ENCODE measurements at places on chromosomes 16 and 17. TPM values are rescaled to one million over a fixed set of nuclear protein-coding genes. Genes with fewer than 3 reads are reported as not detected.

- DNase-seq = no peak
Measured at GRCh38 chr16:55736671-55737070, 80.9 kb downstream of the SLC6A2 start.

OSGIN1 gene
- 0.21 TPM for total RNA-seq

DNA sequence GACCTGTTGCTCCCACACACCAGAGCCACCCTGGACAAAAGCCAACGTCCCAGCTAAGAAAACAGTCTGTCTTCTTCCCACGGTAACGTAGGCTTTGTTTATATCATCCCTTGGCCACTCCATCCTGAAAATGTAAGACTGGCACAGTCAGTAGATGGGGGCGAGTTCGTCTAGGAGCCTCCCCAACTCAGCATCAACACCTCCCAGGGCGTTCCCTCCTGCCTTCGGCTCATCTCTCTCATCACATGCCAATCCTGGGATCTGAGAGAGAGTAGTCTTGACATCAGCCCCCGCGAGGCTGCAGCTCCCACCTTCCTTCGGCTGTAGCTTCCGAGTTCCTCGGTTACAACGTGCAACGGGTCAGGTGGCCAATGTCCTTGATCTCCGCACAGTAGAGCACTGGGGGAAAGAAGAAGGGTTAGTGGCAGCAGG, 894 bp downstream of the RNF227 start:
- no peak for DNase-seq

- no peak for DNase-seq
Measured at GRCh38 chr17:73921306-73921705, 277.1 kb upstream of the SDK2 start.

- DNase-seq = peak; percentile 95
Measured at GRCh38 chr16:75590920-75591843, 25.0 kb downstream of the GABARAPL2 start.

MFSD11 gene
- total RNA-seq = 60.1 TPM

SSTR5 gene
- total RNA-seq = 0.72 TPM

GRCh38 chr17:35734396-35734795, 3.0 kb downstream of the RASL10B start:
- DNase-seq = no peak

DNA sequence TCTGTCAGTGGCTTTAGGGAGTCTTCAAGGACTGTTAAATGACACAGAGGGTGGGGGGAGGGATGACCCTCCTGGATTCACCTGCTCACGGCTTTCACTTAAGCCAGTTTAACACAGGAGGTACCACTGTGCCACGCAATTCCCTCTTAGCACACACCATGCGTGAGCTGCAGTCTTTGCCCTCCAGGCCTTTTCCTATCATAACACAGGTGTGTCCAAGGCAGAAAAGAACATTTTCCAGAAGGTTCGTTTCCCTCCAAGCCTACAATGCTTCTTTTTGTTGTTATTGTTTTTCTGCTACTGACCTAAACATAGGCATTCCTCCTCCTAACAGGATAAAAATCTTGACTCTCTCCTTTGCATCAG, 1.1 kb downstream of the ZFHX3 start:
- no peak for DNase-seq

KRTAP4-9 gene
- total RNA-seq = not detected

OR3A3 gene
- not detected for total RNA-seq

- DNase-seq = peak; percentile 24
Measured at GRCh38 chr17:16304830-16305229, 48.4 kb downstream of the CENPV start.

DNA sequence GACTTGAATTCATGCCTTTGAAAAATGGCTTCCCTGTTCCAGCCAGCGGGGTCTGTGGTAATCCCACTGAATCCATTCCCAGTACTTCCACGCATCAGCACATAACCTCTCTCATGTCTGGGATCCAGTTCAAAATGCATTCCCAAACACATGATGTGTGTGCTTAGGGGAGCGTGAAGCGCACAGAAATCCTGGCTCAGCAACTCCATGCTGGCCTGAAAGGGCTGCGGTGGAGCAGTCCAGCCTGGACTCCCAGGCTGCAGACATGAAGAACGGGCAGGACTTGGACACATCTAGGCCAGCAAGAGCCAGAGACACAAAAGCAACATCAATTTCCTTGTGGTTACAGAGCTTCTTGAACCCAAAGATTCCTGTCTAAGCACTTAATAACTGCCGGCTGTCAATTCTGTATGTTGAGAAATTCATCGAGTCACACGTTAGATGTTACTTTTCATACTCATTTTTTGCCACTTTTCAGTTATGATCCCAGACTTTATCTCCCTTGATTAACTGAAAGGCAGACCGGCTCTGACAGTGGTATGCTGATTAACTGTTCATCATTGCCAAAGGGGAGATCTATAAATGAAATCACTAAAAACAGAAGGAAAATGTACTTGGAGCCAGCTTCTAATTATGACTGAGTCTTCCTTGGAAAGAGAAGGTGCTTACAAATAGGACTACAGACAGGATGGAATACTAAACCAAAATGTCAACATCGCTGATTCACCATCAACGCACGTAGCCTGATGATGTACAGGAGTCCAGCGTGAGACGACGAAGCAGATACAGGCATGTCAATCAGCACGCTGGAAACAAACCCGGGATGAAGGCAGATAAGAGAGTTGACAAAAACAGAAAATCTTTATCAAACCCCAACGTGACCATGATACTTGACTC, 23.0 kb downstream of the NSMCE1 start:
- peak; percentile 88 for DNase-seq

DNA sequence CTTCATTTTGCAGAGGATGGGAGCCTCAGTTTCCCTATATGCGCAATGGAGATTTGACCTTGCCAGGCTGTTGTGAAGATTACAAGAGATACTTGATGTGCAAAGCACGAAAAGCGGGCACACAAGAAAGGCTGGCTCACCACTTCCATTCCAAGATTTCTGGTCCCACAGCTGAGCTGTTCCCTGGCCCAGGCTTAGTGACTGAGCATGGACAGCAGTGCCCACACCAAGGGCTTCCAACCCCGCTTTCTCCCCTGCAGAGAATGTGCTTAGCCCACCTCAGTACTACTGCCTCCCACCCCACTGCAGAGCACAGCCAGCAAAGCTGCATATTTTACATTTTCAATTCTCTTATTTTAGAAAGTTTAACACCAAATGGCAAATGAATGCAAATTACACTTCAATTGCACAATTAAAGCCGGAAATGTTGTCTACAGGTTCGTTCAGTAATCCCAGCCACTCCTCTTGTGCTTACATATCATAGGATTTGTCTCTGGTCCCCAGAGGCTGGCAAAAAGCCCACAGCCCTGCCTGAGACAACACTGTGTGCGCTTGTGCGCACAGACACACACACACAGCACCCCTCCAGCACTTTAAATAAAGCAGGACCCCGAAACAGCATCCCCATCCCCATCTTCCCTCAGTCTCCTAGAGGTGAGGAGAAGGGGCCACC, 51.8 kb downstream of the VAC14 start:
- no peak for DNase-seq

MMP25 gene
- total RNA-seq = 0.41 TPM

GRCh38 chr17:4074831-4075495, 67.9 kb downstream of the ZZEF1 start:
- peak; percentile 66 for DNase-seq

- DNase-seq = no peak
Measured at GRCh38 chr17:2204393-2204792, 99.2 kb downstream of the SMG6 start.

MTMR4 gene
- total RNA-seq = 29.5 TPM

DNA sequence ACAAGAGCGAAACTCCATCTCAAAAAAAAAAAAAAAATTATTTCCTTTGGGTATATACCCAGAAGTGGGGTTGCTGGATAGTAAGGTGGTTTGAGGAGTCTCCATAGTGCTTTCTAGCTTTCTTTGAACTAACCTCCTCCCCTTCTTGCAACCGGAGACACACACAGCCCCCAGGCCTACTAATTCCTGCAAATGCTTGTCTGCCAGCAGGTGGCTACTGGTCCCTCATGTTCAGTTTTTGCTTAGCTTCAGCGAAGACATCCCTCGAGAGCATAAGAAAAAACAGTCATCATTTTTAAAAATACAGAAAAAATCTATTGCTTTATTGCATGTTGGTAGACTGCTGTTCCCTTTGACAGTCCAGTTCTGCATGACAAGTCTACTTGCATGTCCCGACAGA, 439.0 kb downstream of the UTP18 start:
- DNase-seq = no peak

CDH13 gene
- 106 TPM for total RNA-seq

GRCh38 chr16:2233872-2234812, 2.1 kb upstream of the DNASE1L2 start:
- DNase-seq = no peak

GRCh38 chr16:73568769-73569168, 520.8 kb upstream of the ZFHX3 start:
- no peak for DNase-seq

- no peak for DNase-seq
Measured at GRCh38 chr17:74778960-74779359, 2.8 kb upstream of the NAT9 start.

DNA sequence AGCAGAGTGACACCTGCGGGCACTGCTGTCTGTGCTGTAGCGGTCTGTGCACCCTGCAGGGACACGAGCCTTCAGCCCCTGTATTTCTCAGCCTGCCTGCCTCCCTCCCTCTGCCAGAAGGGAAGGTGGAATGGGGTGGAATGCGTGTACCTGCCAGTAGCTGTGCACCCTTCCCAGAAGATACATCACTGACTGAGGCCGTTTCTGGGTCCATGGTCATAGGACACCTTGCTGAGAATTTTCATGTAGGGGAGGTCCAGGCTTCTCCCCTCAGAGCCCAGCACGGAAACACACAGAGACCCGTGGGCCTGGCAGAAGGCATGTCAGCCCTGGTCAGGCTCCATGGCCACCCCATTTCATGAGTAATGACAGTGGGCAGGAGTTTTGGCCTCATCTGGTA, 16.5 kb downstream of the DBNDD1 start:
- DNase-seq = no peak

DDX42 gene
- 105 TPM for total RNA-seq

- DNase-seq = peak; percentile 60
Measured at GRCh38 chr16:9134739-9135138, 43.3 kb downstream of the HAPSTR1 start.

- peak; percentile 7 for DNase-seq
Measured at GRCh38 chr16:79185711-79186110, 414.8 kb downstream of the MAF start.

GRCh38 chr17:45677770-45678169, 106.3 kb upstream of the CRHR1 start:
- no peak for DNase-seq

- DNase-seq = no peak
Measured at GRCh38 chr17:82937411-82938371, 97.9 kb upstream of the ZNF750 start.

- DNase-seq = no peak
Measured at GRCh38 chr16:88343271-88343791, 39.4 kb upstream of the ZNF469 start.

DNA sequence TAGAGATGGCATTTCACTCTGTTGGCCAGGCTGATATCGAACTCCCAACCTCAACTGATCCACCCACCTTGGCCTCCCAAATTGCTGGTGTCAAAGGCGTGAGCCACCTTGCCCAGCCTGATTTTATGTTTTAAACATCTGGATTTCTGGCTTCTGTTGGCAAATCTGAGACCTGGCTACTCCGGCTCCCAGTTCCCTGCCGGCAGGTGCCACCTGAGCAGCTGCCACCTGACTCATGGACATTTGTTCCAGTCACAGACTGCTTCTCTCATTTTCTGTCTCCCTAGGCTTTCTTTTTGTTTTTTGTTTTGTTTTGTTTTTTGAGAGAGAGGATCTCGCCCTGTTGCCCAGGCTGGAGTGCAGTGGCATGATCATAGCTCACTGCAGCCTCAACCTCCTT, 9.6 kb downstream of the PMM2 start:
- no peak for DNase-seq

DNA sequence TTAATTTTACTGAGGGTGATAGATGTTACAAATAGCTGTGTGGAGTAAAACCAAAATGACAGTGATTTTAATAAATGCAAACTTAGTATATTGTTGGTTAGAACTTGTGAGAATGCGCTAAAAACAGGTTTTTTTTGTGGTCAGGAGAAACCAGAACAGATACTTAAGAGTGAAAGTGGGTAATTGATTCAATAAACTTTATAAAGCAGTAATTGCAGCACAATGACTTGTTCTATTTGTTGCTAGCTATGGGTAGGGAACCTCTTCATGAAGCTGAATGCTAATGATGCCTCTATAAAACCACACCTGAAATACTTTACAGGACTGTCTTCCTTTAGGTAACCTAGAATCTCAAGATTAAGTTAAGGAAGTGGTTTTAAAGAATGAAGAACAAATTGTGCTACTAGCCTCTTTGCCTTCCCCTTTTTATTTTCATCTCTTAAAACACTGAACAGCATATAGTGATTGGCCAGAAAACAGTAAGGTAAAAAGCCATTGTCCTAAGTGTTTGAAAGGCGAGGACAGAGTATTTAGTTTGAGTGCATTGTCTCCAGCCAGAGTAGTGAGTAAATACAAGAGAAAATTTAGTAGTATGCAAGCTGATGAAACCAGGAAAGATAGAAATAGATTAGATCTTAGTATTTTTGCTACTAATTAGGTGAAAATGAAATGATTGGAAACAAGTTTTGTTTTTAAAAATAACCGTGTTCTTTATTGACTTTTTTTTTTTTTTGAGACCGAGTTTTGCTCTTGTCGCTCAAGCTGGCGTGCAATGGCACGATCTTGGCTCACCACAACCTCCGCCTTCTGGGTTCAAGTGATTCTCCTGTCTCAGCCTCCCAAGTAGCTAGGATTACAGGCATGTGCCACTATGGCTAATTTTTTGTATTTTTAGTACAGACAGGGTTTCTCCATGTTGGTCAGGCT, 6.0 kb downstream of the GGNBP2 start:
- DNase-seq = no peak

GRCh38 chr16:30669903-30670824, 11.9 kb downstream of the FBRS start:
- no peak for DNase-seq

DNA sequence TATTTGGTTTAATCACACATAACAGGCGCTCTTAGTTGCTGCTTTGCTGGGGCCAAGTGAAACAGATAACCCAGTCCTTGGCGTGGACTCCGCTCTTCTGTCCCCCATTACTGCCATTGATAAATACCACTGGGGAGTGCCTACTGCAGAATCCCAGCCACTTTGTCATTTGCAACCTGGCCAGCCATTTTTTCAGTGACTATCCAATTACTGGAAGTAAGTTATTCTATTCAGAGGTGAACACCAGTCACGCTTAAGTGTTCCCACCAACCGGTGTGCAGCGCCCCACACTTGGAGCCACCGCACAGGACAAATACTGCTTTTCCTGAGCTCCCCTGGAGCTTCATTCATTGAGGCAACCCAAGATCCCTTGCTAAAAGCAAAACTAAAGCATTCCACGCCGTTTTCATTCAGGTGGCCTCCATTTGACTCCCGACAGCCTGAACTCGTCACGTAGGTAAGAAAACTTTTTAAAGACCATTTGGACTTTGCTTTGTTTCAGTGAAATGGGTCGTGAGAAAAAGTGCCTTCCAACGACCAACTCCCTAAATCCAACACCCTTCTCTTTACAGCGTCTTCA, 1.8 kb downstream of the USP7 start:
- no peak for DNase-seq

Measured in tongue (tissue), 3 donors.